Esophagus muscularis mucosa (tissue), 4 donors: ENCODE measurements at places on chromosomes 13 and 19.
A peak's percentile ranks its signal among the peaks of the same experiment; 100 is the strongest.

- DNase-seq: peak; percentile 34
Measured at GRCh38 chr13:43272851-43273250, 249.5 kb downstream of the DNAJC15 start.

- DNase-seq: no peak
Measured at GRCh38 chr13:91346850-91347201, 661 bp upstream of the MIR17HG start.

DNA sequence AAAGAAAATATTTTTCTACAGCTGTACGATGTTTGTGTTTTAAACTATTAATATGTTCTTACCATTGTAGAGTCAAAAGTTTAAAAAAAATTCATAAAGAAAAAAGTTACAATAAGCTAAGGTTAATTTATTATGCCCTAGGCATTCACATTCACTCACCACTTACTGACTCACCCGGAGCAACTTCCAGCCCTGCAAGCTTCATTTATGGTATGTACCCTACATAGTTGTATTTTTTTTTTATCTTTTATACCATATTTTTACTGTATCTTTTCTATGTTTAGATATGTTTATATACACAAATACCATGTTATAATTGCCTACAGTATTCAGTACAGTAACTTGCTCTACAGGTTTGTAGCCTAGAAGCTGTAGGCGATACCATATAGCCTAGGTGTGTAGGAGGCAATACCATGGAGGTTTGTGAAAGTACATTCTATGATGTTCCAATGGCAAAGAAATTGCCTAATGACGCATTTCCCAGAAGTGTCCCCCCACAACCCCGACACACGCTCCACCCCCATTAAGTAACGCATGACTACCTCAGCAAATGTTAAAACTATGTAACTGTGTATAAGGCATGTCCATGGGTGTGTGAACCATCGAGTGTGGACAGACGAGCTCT lies 60.4 kb downstream of the SLITRK6 start:
- no peak for DNase-seq

DNA sequence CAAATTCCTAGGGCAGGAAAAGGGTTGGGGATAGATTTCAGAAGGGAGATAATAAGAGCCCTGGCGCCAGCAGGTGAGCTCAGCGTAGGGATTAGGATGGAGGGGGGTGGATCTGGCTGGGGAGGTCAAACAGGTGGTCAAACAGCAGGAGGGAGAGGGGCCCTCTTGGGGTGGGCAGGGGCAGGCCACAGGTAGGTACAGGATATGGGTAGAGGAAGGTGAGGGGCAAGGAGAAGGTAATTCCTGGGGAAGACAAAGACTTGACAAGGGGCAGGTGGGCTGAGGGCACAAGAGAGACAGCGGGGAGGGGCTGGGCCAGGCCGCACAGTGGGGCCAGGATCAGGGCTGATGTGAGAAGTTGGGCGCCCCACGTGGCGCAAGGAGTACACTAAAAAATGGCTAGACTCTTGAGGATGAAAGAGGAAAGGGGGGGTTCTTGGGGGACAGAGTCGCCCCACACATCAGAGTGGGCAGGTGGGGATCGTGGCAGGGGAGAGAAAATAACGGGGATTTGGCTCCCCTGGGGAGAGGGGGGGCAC lies 713 bp downstream of the KRI1 start:
- no peak for DNase-seq

GRCh38 chr13:113143466-113144254 lies 14.8 kb upstream of the PROZ start:
- DNase-seq: no peak

- DNase-seq: no peak
Measured at GRCh38 chr19:8308891-8309291, 733 bp upstream of the CD320 start.

GRCh38 chr13:112186091-112186490 lies 119.1 kb downstream of the SOX1 start:
- DNase-seq: no peak

DNA sequence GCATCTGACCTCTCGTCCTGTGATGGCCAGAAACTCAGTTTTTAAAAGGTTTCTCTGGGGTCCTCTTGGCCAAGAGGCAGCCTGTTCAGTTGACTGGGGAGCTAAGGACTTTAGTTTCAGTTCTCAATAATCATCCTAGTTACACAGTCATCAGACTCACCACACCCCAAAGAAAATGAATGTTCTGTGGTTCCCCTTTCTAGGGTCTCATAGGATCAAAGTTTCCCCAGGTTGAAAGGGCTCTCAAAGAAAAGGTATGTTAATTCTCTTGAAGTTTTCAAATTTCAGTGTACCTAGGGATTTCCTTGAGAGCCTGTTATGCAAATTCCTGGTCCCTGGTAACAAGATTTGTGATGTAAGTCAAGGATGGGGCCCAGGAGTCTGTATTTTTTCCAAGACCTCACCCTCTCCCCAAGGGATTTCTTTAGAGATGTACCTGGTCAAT lies 94.9 kb downstream of the FAM216B start:
- DNase-seq: no peak

- no peak for DNase-seq
Measured at GRCh38 chr13:98664047-98664446, 87.1 kb upstream of the STK24 start.

DNA sequence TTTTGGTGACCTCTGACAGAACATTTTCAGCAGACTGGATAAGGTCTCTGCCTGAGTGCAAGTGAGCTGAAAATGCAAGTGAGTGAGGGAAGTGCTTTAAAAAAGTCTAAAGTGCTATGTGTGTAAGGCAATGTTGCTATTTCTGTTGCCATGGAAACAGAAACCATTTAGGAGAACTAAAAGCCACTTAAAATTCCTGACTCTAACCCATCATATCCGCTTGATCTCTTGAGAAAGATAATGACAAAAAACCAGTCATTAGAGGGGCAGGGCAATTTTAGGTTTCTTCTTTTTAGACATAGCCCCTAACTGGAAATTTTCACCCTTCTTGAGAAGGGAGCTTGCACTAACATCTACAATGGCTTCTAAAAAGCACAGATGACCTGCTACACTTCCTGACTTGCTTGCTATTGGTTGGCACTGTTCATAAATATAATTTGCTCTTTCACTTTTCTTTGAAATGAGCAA lies at the start of gene CYSLTR2:
TSS of gene CYSLTR2 (plus strand) at position 458 of the 468 bp plus-strand sequence. CDS start 52,889 bp downstream, outside the sequence.
- peak; percentile 31 for DNase-seq

DNA sequence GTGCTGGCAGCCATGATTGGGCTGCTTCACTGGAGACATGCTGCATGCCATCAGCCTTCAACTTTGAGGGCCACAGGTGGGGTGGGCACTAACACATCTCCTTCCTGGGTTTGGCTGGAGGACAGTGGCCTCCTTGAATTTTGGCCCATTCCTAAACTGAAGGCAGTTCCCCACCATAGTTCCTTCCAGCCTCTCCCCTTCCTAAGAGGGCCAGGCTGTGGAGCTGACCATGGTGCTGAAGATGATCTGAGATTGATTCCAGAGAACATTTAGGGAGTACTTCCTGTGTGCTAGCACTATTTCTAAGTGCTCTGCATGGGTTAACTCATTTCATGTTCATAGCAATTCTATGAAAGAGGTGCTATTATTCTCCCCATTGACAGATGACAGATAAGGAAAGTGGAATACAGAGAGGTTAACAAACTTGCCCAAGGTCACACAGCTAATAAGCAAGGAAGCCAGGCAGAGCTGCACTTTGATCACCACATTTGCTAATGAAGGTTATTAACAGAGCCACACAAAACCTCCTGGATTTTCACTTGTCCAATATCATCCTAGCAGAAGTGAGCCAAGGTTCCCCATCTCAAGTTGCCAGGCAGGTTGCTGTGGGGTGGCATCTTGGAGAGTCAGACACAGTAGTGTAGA lies 175.3 kb downstream of the ZIC5 start:
- peak; percentile 21 for DNase-seq

- no peak for DNase-seq
Measured at GRCh38 chr13:105343134-105343806, 1192.2 kb downstream of the EFNB2 start.

- no peak for DNase-seq
Measured at GRCh38 chr19:15180451-15181390, 20.1 kb downstream of the NOTCH3 start.

DNA sequence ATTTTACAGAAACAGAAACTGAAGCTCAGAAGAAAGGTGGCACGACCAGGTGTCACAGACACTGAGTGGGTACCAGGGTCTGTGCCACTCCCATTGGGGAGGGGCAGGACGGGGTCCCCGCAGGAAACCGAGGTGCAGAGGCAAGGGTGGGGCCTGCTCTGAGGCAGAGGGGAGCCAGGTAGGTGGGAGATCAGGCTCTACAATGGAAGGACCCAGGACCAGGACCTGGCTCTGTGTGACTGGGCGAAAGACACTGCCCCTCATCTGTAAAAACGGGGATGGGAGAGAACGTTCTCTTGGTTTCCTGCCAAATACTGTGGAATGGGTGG lies 2.8 kb downstream of the PTGIR start:
- DNase-seq: no peak

GRCh38 chr19:45657520-45658167 lies 10.4 kb upstream of the GIPR start:
- no peak for DNase-seq
